ENCODE measurements at places on chromosomes 2 and 18.

- DNase-seq, result no peak
Measured at GRCh38 chr2:213150315-213151097, 906 bp downstream of the IKZF2 start.

DNA sequence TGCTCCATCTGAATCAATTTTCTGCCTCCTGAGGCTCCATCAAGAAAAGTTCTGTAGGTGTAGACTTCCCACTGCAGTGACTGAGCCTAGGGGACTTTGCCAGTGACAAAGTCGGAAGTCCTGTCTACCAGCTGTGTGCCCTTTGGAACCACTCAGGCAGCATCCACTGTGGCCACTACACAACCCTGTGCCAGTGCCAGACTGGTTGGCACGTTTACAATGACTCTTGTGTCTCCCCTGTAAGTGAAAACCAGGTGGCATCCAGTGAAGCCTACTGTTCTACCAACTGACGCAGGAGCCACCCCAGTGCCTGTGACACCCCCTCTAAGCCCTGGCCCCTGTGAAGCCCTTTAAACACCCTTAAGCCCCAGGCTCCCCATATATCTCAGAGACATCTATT is 132.1 kb upstream of the SERPINE2 start:
- DNase-seq, result no peak

- no peak for DNase-seq
Measured at GRCh38 chr2:37919631-37920032, 5.5 kb upstream of the RMDN2 start.

DNA sequence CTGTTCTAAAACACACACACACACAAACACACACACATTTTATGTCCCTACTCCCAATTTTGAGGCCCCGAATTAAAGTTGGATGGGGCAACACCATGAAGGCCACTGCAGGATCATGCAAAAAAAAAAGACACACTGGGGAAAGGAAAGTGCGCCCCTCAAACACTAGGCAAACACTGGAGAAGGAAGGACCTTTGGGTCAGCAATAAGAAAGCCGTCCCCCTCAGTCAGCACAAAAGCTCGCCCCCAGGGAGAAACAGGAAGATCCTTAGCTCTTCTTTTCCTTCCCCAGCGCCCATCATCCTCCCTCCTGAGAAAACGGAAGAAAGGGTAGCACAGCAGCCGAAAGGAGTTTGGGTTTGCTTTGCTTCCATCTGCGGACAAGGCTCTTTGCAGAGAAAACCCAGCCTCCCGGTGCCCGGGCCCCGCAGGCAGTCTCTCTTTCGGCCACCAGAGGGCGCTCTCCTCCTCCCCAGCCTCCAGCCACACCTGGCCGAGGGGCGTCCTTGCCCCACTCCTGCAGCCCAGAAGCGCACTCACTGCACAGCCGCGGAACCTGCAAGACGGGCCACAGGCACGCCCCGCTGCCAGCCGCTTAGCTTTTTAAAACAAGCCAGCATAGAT is 248.5 kb downstream of the CDH20 start:
- DNase-seq, result peak; percentile 36

DNA sequence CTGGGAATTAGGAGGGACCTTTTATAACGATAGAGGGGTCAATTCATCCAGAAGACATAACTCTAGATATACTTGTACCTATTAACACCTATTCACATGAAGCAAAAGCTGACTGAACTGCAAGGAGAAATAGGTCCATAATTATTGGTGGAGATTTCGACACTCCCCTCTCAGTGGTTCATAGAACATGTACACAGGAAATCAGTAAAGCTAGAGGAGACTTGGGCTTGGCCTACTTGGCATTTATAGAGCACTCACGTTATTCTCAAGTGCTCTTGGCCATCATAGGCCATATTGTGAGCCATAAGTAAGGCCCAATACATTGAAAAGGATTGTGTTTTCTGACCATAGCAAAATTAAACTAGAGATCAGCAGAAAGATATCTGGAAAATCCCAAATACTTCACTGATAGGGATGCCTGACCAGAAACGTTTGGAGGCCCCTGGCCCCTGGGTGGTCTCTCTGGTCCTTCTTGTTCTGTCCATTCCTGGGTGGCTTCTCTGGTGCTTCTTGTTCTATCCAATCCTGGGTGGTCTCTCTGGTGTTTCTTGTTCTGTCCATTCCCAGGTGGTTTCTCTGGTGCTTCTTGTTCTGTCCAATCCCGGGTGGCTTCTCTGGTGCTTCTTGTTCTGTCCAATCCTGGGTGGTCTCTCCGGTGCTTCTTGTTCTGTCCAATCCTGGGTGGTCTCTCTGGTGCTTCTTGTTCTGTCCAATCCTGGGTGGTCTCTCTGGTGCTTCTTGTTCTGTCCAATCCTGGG is 49.0 kb downstream of the SNED1 start:
- no peak for DNase-seq

GRCh38 chr2:29213888-29214291 is 98.7 kb downstream of the CLIP4 start:
- DNase-seq, result peak; percentile 24

GRCh38 chr2:239121600-239122012 is 273.7 kb downstream of the TWIST2 start:
- DNase-seq, result no peak

- DNase-seq, result no peak
Measured at GRCh38 chr18:55076643-55077218, 117.5 kb upstream of the CCDC68 start.

- peak; percentile 13 for DNase-seq
Measured at GRCh38 chr2:155368934-155369333, 670.4 kb downstream of the KCNJ3 start.

GRCh38 chr2:88218981-88219380 is 48.8 kb downstream of the THNSL2 start:
- no peak for DNase-seq

GRCh38 chr2:183926433-183926832 is 671.9 kb upstream of the ZNF804A start:
- no peak for DNase-seq

GRCh38 chr2:191015239-191015638 is 1.3 kb upstream of the STAT1 start:
- no peak for DNase-seq

DNA sequence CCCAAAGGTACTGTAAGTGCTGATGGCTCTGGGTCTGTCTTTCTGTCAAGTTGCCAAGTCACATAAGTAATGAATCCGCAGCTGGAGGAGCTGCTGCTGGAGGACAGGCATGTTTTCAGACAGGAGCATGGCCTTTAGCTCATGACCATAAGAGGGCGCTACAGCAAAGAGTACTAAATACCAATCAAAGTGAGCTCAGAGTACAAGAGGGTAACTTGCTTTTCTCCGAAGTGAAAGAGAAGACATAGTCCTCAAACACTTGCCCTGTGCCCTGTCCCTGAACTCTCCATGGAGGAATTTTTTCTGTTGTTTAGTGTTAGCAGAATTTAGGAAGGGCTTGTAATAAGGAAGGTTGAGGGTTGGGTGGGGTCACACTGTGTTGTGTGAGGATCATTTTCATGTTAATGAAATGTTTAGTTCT is 58.0 kb upstream of the EML6 start:
- DNase-seq, result peak; percentile 64

- DNase-seq, result no peak
Measured at GRCh38 chr2:130338793-130339345, 3.8 kb upstream of the IMP4 start.

DNA sequence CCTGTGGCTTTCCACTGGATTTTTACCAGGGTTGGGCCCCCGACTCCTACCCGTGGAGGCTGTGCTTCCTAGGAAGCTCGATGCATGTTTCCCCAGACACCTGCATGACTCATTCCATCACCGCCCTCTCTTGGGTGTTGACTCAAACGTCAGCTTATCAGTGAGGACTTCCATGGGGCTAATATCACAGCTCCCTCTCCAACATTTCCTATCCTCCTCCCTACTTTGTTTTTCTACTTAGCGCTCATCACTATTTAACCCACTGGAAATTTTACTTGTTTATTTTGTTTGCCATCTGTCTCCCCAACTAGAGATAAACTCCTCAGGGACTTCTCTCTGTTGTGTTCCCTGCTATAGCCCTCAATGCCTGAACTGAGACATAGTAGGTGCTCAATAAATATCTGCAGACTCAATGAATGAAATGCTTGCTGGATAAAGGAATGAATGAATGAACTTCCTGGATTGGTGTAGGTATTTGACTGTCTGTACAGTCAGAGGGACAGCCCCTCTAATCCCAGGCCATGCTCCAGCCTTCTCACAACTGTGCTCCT is 89.7 kb upstream of the MSH2 start:
- DNase-seq, result no peak

DNA sequence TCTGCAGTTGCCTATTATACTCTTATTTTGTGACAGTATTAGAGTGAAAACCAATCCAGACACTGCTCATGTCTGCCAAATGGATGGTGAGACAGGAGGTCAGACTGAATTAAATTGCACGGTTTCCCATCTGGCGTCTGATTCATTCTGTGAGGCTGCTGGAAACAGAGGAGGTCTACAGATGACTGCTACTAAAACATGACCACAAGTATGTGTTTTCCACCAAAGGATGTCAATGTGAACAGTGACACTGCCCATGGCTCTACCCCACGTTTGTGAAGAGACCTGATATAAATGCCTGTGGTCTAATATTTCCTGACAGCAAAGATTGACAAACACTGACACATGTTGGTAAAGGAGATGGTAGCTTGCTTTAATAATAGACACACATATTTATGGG is 104.3 kb upstream of the ST6GAL2 start:
- peak; percentile 79 for DNase-seq

GRCh38 chr2:34799556-34799955 is 1200.5 kb upstream of the FAM98A start:
- DNase-seq, result no peak

- DNase-seq, result no peak
Measured at GRCh38 chr2:158009399-158009798, 92.3 kb upstream of the UPP2 start.

- DNase-seq, result no peak
Measured at GRCh38 chr2:189581354-189582139, 961 bp upstream of the SLC40A1 start.

- DNase-seq, result no peak
Measured at GRCh38 chr2:215863687-215864086, 149.7 kb downstream of the MREG start.

GRCh38 chr2:7792031-7792651 is 874.9 kb downstream of the RNF144A start:
- no peak for DNase-seq

DNA sequence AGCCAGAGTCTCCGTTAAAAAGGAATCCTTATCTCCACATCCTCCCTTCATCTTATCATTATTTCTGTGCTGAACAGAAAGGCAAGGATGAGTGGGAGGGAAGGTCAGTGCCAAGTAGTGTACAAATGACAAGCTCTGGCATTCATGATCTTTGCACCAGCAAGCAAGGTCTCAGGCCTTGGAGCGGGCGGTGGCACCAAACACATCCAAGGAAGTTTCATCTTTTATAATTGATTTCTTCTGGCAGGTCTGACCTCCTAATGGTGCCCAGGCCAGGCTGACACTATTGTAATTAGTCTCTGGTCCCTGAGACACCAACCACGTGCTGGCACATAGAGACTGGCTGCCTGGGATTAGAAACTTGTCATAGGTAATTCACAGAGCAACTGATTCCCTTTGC is 336.6 kb downstream of the EN1 start:
- no peak for DNase-seq

- DNase-seq, result no peak
Measured at GRCh38 chr18:24342347-24342746, 55.3 kb downstream of the OSBPL1A start.

GRCh38 chr2:169300636-169301530 is 61.5 kb downstream of the LRP2 start:
- no peak for DNase-seq

- DNase-seq, result no peak
Measured at GRCh38 chr2:224324604-224325003, 77.3 kb downstream of the FAM124B start.

DNA sequence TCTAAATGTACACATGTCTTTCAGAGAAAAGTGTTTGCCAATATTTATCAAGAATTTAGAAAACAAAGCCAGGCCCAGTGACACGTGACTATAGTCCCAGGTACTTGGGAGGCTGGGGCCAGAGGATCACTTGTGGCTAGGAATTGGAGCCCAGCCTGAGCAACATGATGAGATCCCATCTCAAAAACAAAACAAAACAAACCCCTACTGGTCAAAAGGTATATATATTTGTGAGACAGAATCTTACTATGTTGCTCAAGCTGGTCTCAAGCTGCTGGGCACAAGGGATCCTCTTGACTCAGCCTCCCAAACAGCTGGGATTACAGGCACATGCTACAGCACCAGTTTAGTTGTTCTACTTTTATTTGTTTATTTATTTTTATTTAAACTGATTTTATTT is 79.2 kb downstream of the ZDBF2 start:
- no peak for DNase-seq

Data from HFFc6 (cell line).